SK-N-SH (cell line): ENCODE measurements at places on chromosomes 7 and 10.

- DNase-seq = no peak
Observed at GRCh38 chr7:70481570-70482123, 650.3 kb upstream of the GALNT17 start.

DNA sequence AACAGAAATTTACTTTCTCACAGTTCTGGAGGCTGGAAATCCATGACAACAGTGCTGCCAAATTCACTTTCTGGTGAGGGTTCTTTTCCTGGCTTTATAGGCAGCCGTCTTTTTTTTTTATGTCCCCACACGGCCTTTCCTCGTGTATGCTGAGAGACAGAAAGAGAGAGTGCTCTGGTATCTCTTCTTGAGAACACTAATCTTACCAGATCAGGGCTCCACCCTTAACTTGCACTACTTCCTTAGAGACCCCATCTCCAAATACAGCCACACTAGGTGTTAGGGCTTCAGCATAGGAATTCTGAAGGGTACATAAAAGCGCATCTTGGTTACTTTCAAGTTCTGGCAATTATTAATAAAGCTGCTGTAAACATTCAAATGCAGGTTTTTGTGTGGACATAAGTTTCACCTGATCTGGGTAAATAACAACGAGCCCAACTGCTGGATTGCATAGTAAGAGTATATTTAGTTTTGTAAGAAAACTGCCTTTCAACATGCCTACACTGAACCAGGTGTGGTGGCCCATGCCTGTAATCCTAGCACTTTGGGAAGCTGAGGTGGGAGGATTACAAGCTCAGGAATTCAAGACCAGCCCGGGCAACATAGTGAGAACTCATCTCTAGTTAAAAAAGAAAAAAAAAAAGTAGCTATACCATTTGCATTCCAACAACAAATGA, 8.2 kb upstream of the C1GALT1 start:
- DNase-seq = no peak

DNA sequence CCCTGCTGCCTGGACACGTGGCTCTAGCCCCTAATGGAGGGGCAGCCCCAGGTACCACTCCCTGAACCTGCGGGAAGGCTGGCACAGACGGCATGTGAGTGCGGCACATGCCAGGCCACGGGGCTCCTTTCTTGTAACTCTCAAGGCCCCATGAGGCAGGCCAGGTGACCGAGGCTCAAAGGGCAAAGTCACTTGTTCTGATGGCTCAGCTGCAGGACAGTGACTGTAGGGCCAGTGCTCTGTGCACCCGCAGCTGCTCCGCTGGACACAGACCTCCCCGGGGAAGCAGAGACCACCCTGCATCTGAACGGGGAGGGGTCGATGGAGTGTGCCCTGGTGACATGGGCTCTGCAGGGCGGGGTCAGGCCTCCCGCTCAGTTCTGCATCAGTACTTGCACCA, 55.3 kb downstream of the PTPRE start:
- no peak for DNase-seq

DNA sequence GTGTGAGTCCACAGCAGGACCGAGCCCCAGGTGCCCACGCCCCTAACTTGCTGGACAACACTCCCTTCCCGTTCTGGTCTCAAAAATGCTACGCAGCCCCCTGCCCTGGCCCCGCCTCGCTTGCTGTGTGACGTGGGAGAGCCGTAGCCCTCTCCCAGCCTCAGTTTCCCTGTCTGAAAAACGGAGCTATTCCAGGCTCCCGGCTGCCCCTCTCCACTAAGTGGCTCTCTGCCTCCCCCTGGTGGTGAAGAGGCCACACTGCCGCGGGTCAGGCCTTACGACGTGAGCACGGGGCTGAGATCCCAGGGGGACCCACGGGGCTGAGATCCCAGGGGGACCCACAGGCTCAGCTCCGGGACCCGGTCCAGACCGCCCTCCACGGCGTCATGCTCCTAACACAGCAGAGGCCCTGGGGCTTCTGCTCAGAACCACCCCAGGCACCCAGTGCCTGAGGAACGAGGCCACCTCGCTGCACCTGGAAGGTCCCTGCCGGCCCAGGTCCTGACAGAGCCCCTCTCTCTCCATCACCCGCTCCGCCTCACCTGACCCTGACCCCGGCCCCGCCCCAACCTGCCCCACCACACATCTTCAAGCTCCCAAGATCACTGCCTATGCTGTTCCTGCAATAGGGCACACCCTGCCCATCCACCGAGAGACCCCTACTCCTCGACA, 26.7 kb downstream of the MICALL2 start:
- DNase-seq = peak; percentile 94

- DNase-seq = no peak
Observed at GRCh38 chr7:46752881-46753366, 829.0 kb downstream of the TNS3 start.

- DNase-seq = no peak
Observed at GRCh38 chr10:36450380-36450779, 675.0 kb upstream of the ANKRD30A start.

DNA sequence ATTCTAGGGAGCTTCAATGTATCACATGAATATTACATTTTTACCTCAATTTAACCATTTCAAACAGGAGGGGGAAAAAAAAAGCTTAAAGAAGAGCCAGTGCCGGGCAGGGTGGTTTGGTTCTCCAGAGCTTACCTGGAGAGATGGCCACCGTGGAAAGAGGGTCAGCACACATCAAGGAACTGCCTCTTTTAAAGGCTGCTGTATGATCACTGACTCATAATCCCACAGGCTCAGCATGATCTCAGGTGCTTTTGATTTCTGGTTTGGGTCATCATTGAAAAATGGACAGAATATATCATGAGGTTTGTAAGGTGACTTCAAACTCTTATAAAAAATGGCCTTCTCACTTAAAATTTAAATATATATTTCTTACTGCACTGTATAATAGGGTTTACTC, 67.5 kb upstream of the MDFIC start:
- DNase-seq = no peak

- DNase-seq = no peak
Observed at GRCh38 chr7:43868681-43869005, 674 bp downstream of the MRPS24 start.

GRCh38 chr7:96219378-96220130, 102.3 kb downstream of the SLC25A13 start:
- DNase-seq = peak; percentile 44

DNA sequence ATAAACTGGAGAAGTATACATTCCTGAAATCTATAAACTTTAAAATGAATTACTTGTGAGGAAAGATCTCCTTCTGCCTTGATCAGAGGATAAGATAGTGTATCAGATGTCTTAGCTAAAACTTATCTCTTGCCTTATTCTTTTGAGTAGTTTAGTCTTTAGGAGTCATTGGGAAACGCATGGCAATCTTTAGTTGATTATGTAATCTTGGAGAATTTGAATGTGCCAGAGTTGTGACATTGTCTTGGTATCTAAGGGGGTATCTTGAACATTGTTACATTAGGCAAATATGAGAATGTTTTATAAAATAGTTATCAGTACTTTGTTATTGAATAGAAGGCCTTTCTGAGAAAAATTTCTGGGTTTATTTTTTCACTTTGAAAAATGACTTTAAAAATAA, 61.6 kb upstream of the ADRA2A start:
- DNase-seq = no peak

DNA sequence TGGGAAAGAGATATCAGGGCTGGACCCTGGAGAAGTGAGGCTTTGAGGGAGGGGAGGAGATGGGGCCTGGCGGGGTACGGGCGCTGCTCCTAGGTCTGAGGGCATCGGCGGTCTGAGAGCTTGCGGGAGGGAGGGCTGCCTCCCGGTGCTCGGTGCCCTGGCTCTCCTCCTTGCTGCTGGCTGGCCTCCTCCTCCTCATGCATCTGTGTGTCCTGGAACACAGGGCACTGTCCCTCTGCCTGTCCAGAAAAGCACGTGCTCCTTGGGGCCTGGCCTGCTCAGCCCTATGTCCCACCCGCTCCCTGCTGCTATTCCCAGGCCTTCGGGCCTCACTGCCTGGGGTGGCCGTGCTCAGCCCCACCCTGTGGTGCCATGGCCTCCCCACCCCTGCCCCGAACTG, 166.9 kb downstream of the RNF216 start:
- DNase-seq = peak; percentile 35

GRCh38 chr7:83077328-83077727, 85.4 kb downstream of the PCLO start:
- DNase-seq = no peak
